ENCODE measurements at places on chromosomes 1 and 21.
A peak's percentile ranks its signal among the peaks of the same experiment; 100 is the strongest.

- DNase-seq: no peak
Measured at GRCh38 chr1:202310746-202311145, 31.0 kb downstream of the UBE2T start.

DNA sequence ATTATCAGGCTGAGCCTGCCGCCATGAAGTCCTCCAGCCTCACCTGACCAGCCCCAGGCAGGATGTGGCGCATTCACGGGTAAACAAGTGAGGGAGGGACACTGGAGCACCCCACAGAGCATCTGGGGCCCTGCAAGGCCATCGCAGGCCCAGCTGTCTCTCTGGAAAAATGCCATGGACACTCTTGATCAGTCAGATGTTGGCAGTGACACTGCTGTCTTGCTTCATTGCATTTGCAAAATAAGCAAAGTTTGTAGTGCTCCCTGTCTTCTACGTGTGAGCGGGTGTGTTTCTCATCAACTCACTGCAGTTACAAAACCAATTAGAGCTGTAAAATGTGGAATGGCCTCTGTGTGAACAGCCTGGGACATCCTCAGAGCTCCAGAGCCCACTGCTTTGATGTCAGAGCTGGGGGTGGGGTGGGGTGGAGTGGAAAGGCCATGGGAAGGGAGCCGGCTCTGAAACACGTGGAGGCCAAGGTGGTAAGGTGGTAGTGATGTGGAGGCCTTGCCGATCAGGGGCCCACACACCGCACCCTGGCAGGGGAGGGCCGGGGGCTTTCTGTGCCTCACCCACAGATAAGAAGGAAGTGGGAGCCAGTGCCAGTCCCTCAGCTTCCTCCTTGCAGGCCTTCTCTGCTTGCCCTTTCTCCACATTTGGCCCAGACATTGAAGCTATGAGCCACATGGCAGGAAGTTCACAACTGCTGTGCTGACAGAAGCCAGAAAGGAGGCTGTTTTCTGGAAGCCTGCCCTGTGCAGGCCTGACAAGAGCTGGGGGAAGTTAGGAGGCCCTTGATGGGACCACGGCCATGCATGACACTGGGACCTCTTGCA is 254.9 kb downstream of the RHOU start:
- DNase-seq: peak; percentile 71

GRCh38 chr1:23283667-23284602 is 60.1 kb downstream of the HNRNPR start:
- peak; percentile 54 for DNase-seq

DNA sequence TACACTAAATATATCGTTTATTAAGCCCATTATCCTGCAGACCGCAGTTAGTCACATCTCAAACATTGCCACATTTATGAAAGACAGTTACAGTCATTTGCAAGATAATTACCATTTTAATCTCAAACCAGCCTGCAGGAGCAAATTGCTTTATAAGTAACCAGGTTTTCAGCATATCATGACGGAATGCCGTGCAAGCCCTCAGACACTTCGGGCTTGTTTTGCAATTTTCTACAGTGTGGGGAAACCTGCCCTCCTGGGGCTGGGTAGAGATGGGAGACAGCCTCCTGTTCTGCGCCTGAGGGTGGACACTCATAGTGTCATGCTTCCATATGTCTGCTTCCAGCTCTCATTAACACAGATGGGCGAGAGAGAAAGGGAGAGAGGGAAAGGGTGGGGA is 563.9 kb downstream of the NPHP4 start:
- no peak for DNase-seq

DNA sequence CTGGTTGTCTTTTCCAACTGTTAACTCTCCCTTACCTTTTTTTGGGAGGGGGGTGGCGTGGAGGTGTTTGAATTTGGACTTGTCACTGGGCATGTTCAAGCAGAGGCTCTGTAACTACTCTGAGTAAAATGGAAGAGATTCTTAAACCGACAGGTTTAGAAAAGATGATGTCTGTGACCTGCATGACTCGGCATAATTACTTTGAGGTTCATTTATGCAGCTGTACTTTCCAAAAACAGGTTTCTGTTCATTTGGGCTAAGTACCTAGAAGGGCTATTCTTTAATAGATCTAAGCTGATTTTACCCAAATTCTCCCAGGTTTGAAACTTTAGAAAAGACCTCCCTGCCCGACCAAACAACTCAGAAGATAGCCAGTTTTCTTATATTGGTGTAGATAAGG is 80.3 kb downstream of the SLC35A3 start:
- no peak for DNase-seq

DNA sequence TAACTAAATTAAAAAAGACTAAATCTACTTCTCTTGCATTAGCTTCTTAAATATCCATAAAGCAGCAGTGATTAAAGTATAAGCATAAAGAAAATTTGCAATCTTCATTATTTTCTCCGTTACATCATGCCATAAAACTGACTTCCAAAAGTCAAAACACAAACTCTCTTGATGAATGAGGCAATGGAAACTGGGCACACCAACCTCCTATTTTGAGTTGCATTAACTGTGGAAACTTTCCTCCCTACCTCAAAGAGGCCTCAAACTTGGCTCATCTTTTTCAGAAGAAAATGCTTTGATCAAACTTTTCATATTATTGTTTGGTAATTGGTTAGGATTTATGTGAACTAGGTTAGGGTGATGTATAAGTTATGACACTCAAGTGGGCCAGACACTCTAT is 4.1 kb upstream of the BTG3 start:
- DNase-seq: no peak
